Central memory CD8-positive, alpha-beta T cell (primary cell): ENCODE measurements at places on chromosomes 1 and 21.

DNA sequence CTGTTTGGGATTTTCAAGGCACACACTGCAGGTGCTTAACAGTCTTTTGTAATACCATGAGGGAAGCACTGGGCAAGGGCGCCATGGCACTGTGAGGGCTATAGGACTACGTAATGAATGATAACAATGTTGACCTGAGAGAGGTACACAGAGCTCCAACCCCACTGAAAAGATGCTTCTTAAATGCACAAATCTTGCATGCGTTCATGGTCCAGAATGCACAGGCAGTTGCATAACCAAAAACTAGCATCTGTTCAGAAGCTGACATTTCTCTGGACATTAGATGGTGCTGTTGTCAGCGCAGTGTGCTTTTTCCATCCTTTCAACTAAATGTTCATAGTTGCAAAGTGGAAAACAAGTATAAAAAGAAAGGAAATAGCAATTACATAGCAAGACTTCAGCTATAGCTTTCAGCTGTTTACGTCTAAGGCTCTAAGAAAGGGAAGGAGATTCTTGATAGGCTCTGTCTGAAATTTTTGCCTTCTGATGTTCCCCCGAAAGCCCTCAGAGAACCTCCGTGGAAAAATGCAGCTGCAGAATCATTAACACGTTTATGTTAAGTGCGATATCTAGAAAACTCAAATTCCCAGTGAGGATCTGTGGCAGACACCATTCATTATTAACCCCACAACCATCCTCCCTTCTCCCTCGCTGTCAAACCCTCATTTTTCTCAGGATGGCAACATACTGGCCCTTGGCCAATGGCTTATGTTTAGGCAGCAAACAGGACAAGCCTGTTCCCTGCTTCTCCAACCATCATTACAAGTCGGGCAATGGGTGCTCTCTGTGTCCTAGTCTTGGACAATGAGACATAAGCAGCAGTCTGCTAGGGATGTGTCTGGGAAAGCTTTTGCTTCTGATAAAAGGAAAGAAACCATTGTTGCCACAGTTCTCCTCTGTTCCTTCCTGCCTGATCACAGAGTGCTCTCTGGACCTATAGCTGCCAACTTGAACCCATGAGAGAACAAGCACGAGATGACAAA is 8.2 kb upstream of the TARBP1 start:
- no peak for DNase-seq

GRCh38 chr1:230230948-230231773 is 164.1 kb downstream of the GALNT2 start:
- no peak for DNase-seq

- DNase-seq, result no peak
Measured at GRCh38 chr1:11967028-11967547, 13.2 kb upstream of the MFN2 start.

GRCh38 chr1:209248649-209249279 is 334.8 kb upstream of the CAMK1G start:
- peak; percentile 10 for DNase-seq

DNA sequence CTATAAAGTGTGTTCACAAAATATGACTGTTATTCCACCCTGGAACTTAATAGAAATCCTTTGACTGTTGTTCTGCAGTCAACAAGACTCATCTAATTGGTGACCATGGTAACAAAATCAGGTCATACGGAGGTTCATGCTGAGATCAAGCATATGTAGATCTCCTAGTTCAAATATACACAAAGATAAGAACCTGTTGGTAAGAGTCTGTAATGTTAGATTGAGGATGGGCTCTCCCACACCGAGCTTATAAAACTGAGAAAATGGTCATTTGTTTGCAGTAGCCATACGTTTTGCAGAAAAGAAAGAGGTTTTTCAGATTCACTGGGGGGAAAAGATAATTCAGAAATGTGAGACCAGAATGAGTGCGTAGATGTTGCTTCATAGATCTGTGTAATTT is 468.1 kb downstream of the RPS6KC1 start:
- no peak for DNase-seq

DNA sequence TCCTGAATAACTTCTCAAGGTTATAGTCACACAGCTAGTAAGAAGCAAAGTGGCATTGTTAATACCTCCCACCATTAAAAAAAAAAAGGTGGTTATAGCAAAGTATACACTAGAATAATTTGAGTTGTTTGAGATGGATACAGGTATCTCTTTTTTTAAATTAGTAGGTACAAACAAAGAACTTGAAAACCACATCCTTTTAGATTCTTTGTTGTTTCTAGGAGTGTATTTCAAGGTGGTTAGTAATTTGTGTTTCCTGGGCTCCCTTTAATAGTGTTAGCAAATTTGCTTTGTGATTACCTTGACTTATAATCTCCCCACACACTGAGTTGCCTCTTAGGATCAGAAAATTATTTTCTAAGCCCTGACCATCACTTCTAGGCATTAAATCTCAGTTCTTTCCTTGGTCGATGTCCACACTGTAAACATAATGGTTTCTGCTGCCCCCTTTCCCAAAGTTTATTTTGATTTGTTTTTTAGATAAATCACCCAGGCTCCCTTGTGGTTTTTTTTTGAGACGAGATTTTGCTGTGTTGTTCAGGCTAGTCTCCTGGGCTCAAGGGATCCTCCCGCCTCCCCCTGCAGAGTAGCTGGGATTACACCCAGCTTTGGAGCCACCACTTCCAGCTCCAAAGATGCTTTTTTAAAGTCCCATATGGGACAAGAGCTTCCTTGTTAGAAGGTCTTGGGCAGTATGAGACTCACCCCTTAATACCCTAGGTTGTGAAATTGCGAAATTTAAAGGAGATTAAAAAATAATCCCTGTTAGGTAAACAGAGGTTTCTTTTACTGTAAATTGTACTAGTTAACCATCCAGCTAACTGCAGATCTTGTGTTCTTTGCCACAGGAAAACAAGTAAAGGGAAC is 6.2 kb downstream of the AKIRIN1 start:
- DNase-seq, result no peak

- no peak for DNase-seq
Measured at GRCh38 chr1:196399713-196400112, 208.5 kb downstream of the KCNT2 start.

- no peak for DNase-seq
Measured at GRCh38 chr1:51063121-51063520, 38.9 kb upstream of the C1orf185 start.
